Mucosa of descending colon (tissue), 3 donors: ENCODE measurements at places on chromosomes 6 and 20.
A peak's percentile ranks its signal among the peaks of the same experiment; 100 is the strongest.

DNA sequence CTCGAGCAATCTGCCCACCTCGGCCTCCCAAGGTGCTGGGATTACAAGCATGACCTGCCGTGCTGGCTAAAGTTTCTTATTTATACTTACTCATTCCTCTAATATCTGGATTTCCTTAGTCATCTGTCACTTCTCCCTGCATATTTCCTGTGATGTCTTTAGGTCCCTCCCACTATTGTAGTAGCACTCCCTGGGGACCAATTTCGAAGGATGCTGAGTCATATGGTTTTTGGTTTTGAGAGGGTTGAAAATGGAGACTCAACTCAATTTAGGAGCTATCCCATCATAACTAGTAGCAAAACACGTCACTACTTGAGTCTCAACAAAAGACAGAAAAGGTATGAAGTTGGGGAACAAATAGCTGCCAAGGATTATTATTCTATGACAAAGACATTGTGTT, 20.2 kb downstream of the MCUR1 start:
- DNase-seq = no peak

DNA sequence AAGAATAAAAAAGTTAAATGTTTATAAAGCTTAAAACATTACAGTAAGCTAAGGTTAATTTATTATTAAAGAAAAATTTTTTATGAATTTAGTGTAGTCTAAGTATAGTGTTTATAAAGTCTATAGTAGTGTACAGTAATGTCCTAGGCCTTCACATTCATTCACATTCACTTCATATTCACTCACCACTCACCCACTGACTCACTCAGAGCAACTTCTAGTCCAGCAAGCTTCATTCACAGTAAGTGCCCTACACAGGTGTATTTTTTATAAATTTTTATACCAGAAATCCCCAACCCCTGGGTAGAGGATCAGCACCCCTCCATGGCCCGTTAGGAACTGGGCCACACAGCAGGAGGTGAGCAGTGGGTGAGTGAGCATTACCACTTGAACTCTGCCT, 24.3 kb upstream of the ADGRF1 start:
- DNase-seq = no peak

- no peak for DNase-seq
Observed at GRCh38 chr6:64459411-64459944, 823.9 kb downstream of the PHF3 start.

- no peak for DNase-seq
Observed at GRCh38 chr6:68126089-68126749, 508.9 kb upstream of the ADGRB3 start.

GRCh38 chr6:90110971-90111370, 185.7 kb downstream of the BACH2 start:
- DNase-seq = no peak

DNA sequence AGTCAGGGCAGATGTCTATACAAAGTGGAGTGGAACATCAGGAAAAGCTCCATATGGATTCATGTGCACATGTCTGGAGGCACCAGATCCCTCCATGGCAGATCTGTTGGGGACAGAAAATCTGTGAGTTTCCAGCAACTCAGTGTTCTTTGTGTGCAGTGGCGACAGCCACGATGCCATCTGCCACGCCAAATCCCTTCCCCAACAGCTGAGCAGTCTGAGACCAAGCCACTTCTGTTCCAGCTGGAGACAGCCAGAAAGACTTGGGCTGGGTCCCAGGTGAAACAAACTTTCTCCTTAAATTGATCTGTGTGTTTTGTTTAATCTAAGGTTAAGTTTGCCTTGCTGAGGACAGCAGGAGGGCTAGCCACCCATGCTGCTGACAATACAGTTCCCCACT, 22.9 kb downstream of the FKBP1A start:
- no peak for DNase-seq

DNA sequence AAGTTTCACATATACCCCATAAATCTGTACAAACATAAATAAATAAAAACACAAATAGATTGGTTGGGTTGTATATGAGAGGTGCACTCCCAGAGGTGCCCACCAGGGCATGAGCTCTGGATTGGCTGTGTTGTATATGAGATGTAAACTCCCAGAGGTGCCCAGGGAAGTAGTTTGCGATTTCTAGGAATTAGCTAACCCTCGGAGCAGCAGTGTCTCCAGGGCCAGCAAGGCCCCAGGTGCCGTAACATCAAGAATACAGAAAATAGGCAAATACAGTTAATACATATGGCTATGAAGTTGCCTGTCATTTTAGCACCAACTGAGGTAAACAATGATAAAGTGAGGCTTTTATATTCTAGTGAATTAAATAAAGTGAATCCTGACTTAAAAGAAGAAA, 5.4 kb upstream of the GINM1 start:
- DNase-seq = no peak

DNA sequence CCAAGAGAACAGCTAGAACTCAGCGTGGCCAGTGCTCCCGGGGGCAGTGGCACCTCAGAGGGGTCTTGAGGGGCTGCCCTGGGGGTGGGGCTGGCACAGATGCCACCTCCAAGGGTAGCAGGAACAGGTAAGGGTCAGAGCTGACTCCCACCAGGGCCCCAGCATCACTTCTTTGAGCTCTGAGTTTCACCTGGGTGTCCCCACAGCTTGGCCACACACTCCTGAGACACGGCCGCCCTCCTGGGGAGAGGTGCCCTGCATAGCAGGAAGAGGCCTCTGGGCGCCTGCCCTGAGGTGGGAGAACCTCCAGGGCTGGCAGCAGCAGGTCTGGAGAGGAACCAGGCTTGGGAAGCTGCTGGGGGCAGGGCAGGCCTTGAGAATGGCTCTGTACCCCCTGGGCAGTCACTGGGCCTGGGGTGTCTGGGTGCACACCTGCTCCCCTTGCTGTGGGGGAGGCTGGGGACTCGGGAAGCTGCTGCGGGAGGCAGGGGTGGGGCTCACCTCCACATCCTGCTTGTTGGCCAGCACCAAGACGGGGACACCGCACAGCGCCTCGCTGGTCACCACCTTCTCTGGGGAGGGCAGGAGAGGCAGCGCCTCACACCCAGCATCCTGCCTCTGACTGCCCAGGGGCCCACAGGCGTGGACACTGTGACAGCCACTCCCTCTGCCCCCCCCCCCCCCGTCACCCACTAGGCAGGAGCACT, 5.0 kb downstream of the TNFRSF6B start:
- DNase-seq = peak; percentile 57

DNA sequence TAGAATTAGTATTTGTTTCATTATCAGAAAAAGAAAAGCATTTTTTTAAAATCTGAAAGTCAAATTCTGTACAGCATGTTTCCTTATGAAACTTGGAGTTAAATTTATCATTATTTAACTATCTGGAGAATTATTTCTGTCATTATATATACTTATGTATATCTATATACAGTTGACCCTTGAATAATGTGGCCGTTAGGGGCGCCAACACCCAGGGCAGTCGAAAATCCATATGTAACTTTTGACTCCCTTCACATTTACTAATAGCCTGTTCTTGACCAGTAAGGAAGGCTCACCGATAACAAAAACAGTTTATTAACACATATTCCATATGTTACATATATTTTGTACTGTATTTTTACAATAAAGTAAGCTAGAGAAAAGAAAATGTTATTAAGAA, 341.2 kb downstream of the ADGRB3 start:
- DNase-seq = no peak

- DNase-seq = no peak
Observed at GRCh38 chr20:34493646-34494045, 22.6 kb upstream of the DYNLRB1 start.

GRCh38 chr20:55266361-55266760, 739.0 kb downstream of the CBLN4 start:
- DNase-seq = no peak

DNA sequence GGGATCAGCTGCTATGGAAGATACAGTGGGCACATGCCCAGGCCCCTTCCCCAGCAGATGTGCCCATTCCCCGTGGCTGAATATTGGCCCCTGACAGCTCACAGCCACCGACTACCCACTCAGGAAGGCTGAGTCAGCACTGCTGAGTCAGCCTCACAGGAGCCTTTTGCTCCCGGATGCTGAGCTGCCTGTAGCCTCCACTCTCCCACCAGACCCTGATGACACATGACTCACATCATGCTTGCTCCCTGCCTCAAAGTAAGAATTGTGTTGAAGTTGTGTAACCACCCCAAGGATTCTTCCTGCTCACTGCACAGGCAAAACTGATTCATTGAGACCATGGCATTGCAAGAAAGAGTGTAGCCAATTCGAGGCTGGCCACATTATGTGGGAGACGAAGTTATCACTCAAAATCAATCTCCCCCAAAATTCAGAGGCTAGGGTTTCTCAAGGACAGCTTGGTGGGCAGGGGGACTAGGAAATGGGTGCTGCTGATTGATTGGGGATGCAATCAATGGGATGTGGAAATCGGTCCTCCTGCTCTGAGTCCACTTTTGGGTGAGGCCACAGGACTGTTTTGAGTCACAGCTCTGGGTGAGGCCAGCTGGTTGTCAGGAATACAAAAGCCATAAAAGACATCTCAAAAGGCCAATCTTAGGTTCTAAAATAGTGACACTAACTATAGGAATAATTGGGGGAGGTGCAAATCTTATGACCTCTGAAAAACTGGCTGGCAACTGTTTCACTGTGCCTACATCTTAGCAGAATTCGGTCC, 556.6 kb upstream of the CDH4 start:
- DNase-seq = no peak

DNA sequence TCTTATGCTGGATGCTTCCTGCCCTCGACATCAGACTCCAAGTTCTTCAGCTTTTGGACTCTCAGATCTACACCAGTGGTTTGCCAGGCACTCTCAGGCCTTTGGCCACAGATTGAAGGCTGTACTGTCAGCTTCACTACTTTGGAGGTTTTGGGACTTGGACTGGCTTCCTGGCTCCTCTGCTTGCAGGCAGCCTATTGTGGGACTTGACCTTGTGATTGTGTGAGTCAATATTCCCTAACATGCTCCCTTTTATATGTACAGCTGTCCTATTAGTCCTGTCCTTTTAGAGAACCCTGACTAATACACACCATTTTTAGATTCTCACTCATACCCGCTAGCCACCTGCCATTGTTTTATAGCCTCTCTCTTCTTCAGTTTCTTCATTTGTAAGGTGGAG, 382.1 kb upstream of the TSHZ2 start:
- DNase-seq = no peak

- no peak for DNase-seq
Observed at GRCh38 chr20:15818651-15819071, 754.6 kb downstream of the KIF16B start.

DNA sequence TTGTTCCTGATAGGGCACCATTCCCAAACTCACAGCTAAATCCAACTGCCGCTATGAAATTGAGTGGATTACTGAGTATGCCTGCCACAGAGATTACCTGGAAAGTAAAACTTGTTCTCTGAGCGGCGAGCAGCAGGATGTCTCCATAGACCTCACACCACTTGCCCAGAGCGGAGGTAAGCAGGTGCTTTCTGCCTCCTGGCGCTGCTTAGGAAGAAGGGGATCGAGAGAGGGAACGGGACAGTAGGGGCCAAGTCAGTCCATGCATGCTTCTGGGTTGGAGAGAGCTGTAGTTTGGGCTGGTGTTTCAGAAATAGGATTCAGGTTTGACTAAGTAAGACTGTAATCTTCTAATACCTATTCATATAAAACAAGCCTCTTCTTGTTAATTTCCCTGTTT, 63.7 kb downstream of the IGF2R start:
- DNase-seq = no peak

GRCh38 chr6:4439159-4439558, 303.8 kb upstream of the ECI2 start:
- no peak for DNase-seq

GRCh38 chr6:119612176-119612891, 262.8 kb upstream of the MAN1A1 start:
- no peak for DNase-seq

DNA sequence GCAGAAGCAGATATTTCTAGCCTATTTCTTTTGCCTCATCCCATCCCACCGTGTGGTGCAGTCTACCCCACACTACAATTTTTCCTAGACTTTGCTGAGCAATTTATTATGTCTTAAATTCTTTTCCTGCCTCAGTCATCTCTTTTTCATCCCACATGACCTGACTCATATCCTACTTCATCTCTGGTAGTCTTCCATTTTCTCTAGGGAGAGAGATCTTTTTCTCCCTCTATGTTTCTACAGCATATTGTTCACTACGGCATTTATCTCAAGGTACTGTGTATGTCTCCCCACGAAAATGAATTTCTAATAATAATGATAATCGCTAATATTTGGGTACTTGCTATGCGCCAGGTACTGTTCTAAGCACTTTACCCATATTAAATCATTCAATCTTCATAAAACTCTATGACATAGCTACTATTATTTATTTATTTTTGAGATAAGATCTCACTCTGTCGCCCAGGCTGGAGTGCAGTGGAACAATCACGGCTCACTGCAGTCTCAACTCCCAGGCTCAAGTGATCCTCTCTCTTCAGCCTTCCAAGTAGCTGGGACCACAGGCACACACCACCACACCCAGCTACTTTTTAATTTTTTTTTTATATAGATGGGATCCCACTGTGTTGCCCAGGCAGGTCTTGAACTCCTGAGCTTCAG, 15.6 kb downstream of the PDSS2 start:
- no peak for DNase-seq

- peak; percentile 80 for DNase-seq
Observed at GRCh38 chr6:106997392-106998158, 23.0 kb upstream of the CD24 start.

DNA sequence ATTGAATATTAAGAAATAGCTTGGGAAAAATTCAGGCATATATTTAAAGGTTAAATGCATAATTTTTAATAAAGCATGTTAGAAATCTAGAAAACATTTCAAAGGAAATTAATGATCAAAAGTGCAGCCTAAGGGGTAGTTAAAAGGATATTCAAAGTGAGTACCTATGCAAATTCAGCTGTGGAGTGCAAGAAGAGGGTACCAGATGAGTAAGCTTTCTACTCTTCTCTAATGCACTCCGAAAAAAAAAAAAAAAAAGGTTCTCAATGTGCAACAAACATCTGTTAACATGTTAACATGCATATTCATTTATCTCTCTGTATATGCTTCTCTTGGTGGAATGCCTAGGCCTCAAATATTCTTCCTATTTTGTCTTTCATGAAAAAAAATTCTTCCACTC, 32.0 kb upstream of the KATNA1 start:
- no peak for DNase-seq

- no peak for DNase-seq
Observed at GRCh38 chr20:63267691-63268090, 4.9 kb upstream of the ARFGAP1 start.

DNA sequence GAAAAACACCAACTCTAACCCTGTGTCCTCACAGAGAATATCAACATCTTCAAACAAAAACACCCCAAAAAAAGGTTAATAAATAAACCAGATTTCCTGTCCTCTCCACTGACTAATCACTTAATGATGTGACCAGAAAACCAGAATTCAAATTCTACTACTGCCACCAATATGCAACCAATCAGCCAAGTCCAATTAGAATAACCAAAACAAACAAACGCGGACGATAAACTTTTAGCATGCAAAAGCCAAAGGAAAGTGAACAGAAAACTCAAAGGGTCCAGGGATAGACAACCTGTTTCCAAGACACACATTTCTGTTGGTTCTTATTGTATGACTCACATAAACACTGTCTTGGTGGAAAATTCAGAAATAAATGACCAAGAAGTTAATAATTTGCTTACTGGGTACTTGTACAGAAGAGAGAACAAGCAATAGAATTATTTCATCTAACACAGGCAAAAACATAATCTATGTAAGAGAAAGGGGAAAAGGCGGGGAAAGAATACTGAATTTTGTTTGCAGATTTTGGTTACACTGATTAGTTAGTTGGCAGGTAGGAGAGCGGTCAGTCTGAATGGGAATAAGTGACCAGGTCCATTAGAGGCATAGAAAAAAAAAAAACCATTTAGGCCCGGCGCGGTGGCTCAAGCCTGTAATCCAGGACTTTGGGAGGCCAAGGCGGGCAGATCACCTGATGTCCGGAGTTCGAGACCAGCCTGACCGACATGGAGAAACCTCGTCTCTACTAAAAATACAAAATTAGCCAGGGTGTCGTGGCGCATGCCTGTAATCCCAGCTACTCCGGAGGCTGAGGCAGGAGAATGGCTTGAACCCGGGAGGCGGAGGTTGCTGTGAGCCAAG, 34.1 kb downstream of the HFE start:
- no peak for DNase-seq
